ENCODE measurements at places on chromosomes 11 and 22.

DNA sequence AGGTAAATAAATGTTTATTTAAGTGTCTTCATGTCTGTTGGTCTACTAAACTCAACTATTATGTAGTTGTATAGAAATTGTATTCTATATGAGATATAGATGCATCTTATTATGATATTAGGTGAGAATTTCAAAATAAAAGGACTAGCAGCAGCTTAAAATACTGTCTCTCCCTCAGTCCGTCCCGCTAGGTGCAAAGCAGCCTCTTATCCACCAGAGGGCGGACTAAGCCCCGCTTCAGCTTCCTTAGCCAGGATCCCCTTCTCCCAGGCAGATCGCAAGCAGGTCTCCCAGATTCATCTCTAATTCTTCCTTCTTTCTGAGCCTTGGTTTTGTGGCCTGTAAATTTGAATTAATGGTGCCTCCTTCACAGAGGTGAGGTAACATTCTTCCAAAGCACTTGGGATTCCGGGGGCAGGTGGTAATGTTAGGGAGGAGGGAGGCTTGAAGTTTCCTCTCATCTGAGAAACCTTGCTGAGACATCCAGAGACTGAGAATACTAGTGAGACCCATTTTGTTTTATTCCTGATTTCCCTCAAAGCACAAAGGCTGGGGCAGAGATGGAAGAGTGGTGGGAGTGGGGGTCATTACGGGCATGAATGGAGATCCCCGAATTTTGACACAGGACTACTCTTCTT lies 13.5 kb upstream of the INSC start:
- DNase-seq, result no peak

DNA sequence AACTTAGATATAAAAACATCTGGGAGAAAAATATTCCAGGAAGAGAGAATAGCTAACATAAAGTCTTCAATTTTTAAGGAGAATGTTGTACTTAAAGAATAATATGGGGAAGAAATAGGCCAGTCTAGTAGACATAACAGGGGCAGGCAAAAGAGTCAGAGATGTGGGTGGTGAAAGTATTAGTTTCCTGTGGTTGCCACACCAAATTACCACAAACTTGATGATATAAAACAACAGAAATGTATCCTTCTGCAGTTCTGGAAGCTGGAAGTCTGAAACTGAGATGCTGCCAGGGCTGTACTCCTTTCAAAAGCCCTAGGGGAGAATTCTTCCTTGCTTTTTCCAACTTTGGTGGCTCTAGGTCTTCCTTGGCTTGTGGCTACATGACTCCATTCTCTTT lies 1309.7 kb downstream of the LRRC4C start:
- no peak for DNase-seq

DNA sequence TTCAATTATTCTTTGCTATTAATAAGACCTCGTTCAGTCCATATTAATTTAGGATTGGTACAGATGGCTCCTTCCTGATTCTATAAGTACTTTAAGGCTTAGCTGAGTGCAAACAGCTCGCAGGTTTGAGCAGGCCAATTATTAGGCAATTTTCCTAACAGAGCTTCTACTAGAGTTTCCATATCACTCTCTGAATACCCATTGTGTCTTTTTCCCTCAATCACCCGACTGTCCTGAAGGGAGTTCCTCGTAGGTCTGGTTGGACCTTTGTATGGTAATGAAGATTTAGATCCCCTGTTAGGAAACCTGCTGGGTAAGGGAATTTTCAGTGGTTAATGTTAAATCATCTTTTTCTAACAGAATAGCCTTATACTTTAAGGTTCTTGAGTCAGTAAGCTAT lies 61.1 kb downstream of the ARHGAP42 start:
- DNase-seq, result no peak

DNA sequence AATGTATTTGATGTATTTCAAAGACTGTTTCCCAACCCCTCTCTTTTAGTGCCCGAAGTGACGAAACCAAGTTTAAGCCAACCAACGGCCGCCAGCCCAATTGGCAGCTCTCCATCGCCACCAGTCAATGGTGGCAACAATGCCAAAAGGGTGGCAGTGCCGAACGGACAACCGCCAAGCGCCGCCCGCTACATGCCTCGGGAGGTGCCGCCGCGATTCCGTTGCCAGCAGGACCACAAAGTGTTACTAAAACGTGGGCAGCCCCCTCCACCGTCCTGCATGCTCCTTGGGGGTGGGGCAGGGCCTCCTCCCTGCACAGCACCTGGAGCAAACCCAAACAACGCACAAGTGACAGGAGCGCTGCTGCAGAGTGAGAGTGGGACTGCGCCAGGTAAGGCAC lies 84.1 kb downstream of the TNRC6B start:
- DNase-seq, result no peak

DNA sequence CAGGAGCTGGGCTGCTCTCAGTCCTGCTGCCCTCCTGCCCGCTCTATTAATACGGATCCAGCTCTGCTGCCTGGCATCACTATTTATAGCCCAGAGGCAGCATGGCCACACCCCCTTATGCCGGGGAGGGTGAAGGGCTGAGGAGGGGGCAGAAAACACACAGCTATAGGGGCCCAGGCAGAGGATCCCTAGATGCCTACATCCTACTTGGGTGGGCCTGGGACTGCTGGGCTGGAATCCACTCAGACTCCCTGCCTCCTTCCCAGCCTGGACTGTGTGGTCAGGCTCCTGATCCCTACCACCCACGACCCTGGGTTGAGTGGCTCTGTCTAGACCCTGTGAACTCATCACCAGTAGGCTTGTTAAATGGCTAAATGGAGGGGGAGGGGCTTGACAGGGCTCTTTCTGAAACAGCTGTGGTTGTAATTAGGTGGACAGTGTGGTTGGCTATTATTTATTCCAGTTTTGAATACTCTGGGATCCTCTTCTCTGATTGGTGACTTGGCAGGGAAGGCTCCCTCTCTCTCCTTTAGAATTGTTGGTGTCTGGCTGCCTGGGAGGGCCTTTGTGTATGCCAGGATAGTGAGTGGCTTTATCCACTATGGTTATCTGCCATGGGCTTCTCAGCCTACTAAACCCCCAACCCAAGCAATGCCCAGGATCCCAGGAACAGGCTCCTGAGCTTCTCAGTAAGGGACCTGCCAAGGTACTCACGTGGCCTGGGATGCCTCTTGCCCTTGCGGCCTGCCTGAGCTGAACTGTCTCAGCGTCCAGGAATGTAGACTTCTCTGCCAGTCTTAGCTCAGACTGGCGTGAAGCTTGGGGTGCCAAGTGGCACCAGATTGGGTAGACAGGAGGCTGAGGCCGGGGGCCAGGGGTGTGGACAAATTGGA lies 15.2 kb downstream of the PHLDB1 start:
- no peak for DNase-seq

- no peak for DNase-seq
These were observed 113.8 kb upstream of the SLC5A12 start for GRCh38 chr11:26835611-26836010.

DNA sequence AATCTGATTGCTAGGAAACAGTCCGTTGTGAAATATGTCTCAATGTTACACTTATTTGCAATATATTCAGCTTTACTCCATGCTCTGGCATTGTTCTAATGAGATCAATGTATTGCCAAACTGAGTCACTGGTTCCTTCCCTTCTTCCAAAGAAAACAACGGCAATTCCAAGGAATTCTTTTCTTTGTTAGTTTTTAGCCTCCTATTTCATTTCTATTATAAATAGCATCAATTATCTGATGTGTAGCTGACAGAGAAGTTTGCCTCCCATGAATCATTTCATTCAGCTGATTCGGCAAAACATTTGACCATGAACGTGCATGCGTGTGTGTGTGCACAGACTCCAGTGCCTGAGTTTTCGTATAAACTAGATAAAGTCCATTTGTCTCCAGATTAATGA lies 346.8 kb downstream of the ETS1 start:
- no peak for DNase-seq
